PC-9 (cell line): ENCODE measurements at places on chromosomes 2 and 18. TPM values are rescaled to one million over a fixed set of nuclear protein-coding genes. Genes with fewer than 3 reads are reported as not detected.

The THSD7B gene
- total RNA-seq = not detected in 2 replicates

The IL36A gene
- total RNA-seq = not detected in 2 replicates

The RBM44 gene
- 0.94 and 1.5 TPM in 2 replicates for total RNA-seq

The SLC4A5 gene
- total RNA-seq = 1.2 TPM in 1 of 2 replicates, not detected in the other

DNA sequence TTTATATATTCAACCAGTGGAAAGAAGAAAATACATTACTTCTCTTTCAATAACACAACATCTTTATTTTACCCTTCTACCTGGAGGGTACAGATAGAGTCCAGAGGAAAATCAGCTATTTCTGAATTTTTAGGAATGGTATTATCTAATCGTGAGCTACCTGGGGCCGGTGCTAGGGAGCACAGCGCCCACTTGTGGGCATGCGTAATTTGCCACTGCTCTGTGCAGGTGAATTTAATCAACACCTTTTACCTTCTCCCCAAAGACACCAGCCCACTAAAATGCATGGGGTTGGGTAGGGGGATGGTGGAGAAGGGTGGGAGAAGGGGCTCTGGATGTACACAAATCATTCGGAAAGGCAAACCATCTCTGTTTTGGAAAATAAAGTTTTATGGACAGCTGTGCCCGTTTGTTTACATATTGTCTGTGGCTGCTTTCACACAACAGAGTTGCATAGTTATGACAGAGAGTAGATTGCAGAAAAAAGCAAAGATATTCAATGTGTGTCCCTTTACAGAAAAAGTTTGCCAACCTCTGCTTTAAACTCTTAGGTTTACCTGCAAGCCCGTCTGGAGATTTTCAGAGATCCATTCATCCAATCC, 51.5 kb upstream of the DCC start:
- no peak overlapping the region for H3K27ac ChIP-seq
- DNase-seq = no peak
- H3K4me1 ChIP-seq = no peaks in the 10 kb centered on the region
